Activated CD4-positive, alpha-beta T cell treated with anti-CD3 and anti-CD28 coated beads, Interleukin-2, amount 10 ng/mL, durations not matched to agents 7 days and 5 days (primary cell): ENCODE measurements at places on chromosomes 5 and 9. TPM values are rescaled to one million over a fixed set of nuclear protein-coding genes. Genes with fewer than 3 reads are reported as not detected.
A peak's percentile ranks its signal among the peaks of the same experiment; 100 is the strongest.

The SRP19 gene
- total RNA-seq = 64.3 TPM

DNA sequence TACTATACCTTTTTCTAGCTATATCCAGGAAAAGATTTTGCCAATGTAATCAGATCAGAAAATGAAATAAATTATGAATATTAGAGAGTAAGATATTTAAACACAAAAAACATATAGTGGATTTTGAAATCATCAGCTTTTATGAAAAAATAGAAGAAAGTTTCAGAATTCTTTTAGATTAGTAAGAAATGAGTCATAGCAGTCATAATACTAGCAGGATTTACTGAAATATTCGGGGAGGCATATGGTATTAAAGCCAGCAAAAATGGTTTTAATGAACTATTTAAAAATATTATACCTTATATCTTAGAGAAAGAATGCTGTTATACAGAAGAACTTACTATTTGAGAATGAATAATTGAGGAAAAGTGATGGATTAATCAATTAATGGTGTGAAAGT, 303.6 kb upstream of the NUDT12 start:
- DNase-seq = no peak

- no peak for DNase-seq
Measured at GRCh38 chr9:96169484-96169883, 132.5 kb downstream of the HSD17B3 start.

- no peak for DNase-seq
Measured at GRCh38 chr9:32854271-32854670, 70.9 kb downstream of the TMEM215 start.

DNA sequence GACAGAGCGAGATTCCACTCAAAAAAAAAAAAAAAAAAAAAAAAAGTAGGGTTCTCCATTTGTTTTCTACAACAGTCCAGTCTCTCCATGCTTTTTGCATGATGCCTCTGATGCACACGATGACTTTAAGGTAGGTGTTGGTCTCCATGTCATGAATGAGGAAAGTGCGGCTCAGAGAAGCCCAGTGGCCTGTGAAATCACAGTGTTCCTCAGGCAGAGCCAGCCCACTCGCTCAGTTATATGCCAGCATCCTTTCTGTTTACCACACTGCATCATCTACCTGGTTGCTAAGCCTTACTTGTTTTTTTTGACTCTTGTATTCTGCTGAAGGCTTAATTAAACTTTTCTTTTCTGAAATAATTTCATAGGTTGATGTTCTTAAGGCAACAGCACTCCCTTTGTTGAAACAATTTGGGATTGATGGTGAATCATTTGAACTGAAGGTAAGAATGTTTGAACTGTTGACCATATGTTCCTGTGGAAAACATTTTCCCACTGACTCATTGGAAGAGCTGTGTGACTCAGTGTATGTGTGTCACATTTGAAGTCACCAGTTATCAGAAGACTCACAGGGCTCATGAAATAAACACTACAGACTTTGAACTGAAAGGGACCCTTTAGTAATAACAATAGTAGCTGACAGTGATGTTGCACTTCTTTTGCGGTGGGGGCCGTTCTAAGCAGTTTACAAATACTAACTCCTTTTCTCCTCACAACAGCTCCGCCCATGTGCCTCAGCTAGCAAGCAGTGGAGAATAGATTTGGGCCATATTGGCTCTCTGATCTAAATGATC, 40.2 kb downstream of the RCL1 start:
- DNase-seq = peak; percentile 22
